ENCODE measurements at places on chromosomes 12 and 14.

DNA sequence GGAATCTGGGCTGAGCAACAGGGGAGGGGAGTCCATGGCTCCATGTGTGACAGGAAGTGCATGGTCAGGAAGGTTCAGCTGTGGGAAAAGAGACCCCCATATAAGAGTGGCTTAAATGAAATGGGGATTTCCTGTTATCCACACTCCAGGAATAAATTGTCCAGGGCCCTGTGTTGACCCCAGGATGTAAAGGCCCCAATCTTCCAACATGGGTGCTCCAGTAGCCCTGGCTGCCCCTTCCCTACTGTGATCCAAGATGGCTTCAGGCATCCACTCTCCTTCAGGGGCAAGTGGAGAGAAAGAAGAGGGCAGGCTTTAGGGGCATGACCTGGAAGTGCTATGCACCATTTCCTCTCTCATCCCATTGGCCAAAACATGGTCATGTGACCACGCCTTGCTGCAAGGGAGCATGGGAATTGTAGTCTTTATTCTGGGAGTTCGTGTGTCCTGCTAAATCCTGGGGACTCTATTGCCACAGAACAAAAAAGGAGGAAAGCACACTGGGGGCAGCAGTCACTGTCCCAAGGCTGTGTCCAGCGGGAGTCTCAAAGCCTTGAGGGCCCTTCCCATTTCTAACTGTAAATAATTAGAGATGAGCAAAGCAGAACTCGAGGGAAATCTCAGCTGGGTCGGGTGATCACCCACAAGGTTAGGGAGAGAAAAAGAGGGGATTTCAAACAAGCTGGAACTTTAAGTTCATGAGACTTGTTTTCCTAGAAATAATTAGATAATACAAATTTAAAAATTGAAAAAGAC lies 289.2 kb downstream of the ADGRD1 start:
- DNase-seq, result peak; percentile 52

- no peak for DNase-seq
These were observed 94.7 kb downstream of the ERGIC2 start for GRCh38 chr12:29286081-29286790.

- peak; percentile 61 for DNase-seq
These were observed at the start of gene SYNE3 for GRCh38 chr14:95516554-95517181. SYNE3 (minus strand) TSS chr14:95516650; CDS start chr14:95475821, 40,829 bp downstream.

GRCh38 chr12:65387396-65387795 lies 108.9 kb downstream of the MSRB3 start:
- DNase-seq, result no peak

GRCh38 chr12:115413626-115414025 lies 729.7 kb upstream of the TBX3 start:
- DNase-seq, result no peak

DNA sequence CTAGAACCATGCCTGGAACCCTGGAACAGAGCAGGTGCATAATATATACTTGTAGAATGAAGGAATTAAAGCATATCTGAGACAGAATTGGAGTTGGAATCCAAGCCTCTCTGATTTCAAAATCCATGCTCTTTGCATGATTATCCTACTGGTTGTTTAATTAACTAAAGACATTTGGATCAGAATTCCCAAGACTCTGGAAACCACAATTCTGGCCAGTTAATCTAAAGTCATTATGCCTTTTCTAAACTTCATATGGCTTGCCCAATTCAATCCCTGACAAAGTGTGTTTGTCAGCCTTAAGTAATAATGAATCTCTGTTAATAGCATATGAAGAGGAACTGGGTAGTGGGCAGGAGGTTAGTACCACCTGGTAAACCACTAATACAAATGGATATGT lies 422.6 kb downstream of the ATP23 start:
- no peak for DNase-seq

DNA sequence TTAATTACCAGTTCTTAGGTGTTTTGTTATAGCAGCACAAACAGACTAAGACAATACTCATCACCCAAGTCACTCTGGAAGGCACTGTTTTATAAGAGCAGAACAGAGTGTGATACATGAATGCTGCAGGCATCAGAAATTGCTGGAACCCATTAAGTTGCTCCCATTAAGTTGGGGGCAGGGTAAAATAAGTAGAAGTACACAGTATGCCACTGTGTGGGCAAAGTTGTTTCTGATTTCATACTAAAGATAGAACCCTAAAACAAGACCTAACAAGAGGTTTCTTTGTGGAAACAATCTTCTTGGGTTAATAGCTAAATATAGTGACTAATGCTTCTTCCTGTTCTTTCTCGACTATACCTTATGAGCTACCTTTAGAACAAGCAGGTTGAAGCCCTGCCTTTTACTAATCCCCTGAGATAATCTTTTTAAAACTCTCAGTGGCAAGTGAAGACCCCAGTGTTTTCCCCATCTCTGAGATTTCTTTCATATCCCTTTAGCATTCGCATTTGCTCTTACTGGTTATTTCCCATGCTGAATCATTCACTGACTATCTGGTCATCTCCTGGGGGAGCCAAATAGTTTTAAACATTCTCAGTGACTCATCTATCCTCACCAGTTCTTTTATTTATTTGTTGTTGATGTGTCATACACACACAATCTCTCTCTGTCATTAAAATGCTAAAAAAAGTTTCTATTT lies 52.3 kb downstream of the SOCS2 start:
- DNase-seq, result no peak

DNA sequence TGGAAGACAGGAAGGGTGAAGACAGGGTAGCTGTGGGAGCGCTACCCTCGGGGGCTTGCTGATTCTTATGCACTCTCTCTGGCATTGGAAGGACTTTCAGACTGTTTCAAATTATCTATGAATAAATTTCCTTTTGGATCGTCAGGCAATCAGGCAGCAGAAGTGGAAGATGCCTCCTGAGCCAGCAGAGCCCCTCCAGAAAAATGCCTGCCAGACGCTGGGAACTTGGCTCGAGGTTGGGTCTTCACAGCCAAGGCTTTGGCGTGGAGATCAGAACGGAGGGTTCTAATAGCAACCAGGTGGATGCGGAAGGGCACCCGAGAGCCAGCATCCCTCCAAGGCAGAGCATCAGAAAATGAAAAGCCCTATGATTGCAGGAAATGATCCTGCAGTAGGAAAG lies 119.2 kb upstream of the RFLNA start:
- DNase-seq, result no peak

GRCh38 chr14:65581799-65582198 lies 169.3 kb downstream of the FUT8 start:
- DNase-seq, result no peak

- DNase-seq, result no peak
These were observed 51.5 kb downstream of the EID3 start for GRCh38 chr12:104354868-104355570.

- DNase-seq, result peak; percentile 29
These were observed at the start of gene NEUROD4 for GRCh38 chr12:55019784-55020183. NEUROD4 (plus strand) TSS chr12:55019974; CDS start chr12:55026440, 6,466 bp downstream.

DNA sequence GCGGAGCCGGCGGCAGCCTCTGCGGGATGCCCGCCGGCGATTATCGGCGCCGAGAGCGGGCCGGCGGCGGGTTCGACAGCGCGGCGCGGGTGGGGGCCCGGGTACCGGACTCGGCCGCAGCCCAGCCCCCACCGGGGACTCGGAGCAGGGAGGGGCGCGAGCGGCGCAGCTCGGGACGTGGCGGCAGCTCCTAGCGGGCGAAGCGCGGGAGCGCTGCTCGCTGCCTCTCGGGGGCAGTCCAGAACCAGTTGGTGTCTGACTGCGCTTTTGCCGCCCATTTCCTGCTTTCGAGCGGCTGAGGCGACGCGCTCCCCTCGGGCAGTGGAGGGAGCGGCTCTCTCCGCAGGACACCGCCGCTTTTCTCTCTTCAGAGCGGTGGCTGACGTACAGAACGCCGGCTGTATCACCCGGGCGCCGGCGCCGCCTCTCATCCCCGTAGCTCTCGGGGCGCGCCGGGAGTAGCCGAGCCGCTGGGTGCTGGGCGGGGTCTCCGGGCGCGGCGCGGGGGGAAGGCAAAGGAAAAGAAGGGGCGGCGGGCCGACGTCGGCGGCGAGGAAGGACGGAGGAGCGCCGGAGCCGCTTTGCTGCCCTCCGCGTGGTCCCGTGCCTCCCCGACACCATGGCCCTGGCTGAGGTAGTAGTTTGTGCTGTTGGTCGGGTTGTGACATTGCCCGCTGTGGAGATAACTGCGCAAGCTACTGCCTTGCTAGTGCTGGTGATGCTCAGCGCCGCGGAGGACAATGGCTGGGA lies 136.6 kb downstream of the MON2 start:
- DNase-seq, result peak; percentile 83

DNA sequence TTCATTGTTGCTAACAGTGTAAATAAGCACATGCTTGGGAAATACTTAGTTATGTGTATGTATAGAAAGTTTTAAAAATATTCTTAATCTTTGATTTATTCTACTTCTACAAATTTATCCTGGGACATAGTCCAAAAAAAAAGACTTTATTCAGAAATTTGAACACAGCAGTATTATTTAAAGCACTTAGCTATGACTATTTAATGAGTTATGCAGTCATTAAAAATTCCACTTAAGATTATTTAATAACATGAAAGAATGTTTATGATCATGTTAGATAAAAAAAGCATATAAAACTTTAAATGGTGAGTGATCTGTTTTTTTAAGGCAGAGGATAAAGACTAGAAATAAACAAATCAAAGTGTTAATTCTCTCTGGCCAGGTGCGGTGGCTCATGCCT lies 78.3 kb downstream of the BAZ1A start:
- no peak for DNase-seq

DNA sequence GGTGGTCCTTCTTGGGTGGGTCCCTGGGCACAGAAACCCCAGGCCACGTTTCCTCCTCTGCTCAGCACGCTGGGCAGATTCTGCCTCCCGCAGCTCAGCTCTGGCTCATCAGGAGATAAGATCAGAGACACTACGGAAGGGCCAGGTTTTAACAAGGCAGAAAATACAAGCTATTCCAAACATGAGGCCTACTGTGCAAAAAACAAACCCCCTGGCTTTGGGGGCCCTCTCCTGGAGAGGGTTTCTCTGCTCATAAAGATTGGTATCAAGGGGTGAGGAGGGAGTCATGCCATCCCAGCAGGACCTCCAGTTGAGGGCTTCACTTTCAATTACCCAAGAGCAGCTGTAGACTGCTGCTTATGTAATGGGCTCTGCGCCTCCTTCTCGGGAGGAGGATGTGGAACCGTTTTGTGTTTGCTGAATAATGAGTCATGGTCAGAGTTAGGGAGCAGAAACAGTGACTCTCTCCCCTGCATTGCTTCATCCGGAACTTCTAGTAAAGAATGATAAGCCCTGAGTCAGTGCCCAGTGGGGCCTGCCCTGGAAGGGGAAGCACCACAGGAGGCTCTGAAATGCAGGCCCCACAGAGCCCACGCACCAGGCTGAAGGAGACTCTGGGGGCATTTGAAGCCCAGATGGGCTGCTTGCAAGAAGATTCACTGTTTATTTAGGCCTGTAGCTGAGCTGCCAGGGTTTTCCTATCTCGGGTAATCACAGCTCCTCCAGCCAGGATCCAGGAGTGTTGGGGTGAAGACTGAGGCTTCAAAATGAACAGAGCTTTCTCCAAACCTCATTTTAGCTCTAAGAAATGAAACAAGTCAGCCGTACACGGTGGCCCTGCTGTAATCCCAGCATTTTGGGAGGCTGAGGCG lies 79.3 kb downstream of the SSPN start:
- peak; percentile 74 for DNase-seq

DNA sequence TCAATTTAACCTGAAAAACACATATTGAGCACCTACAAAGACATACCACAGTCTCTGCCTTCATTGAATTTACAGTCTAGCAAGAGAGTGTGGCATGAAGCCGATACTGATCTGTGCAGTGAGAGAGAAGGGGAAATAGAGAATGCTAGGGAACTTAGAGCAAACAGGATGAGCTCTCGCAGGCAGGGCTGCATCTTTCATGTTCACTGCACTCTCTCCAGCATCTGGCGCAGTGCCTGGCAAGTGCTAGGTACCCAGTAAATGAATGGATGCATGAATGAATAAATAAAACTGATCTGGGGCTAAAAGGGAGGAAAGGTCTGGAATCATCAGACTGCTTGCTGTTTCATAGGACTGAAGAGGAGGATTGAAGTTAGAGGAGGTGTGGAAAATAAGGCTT lies 256.5 kb upstream of the NPAS3 start:
- no peak for DNase-seq

DNA sequence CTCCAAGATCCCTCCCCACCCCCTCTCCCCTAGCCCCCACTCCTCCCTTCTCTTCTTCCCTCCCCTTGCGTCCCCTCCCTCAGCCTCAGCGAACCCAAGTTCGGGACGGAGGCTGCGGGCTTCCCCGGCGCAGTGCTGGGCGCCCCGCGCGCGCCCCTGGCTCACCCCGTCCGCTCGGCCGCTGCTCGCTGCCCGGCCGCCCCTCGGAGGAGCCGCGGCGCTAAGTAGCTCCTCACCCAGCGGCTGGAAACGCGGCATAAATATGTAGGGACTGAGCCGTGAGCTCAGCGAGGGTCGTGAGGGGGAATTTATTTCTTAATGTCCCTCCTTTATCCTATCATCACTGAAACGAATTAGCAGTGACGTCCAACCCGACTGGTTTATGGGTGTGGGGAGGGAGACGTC lies at the start of gene NOS1:
TSS of gene NOS1 (minus strand) at position 280 of the 405 bp plus-strand sequence. CDS start 30,557 bp downstream, outside the sequence.
- no peak for DNase-seq

- no peak for DNase-seq
These were observed 423.7 kb downstream of the LRIG3 start for GRCh38 chr12:58496411-58497190.

DNA sequence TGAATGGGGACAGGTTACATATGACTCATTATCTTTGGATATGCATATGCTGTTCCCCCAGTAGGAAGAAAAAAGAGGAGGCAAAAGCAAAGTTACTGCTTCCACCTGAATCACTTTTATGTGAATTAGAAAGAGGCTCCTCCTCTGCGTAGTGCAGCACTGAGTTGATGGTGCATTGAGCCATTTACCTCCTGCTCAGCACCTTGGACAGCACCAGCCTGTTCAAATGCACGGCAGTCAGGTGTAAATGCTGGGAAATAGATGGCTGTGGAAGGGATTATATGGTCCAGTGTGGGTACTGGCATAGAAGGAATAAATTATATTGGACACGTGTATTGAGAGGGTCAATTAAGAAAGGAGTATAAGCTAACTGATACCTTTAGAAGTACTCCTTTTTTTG lies 541.9 kb upstream of the SEL1L start:
- peak; percentile 13 for DNase-seq

GRCh38 chr14:74519316-74520074 lies 25.9 kb downstream of the ISCA2 start:
- no peak for DNase-seq

- DNase-seq, result no peak
These were observed 269.5 kb downstream of the FBXL14 start for GRCh38 chr12:1324910-1325309.

DNA sequence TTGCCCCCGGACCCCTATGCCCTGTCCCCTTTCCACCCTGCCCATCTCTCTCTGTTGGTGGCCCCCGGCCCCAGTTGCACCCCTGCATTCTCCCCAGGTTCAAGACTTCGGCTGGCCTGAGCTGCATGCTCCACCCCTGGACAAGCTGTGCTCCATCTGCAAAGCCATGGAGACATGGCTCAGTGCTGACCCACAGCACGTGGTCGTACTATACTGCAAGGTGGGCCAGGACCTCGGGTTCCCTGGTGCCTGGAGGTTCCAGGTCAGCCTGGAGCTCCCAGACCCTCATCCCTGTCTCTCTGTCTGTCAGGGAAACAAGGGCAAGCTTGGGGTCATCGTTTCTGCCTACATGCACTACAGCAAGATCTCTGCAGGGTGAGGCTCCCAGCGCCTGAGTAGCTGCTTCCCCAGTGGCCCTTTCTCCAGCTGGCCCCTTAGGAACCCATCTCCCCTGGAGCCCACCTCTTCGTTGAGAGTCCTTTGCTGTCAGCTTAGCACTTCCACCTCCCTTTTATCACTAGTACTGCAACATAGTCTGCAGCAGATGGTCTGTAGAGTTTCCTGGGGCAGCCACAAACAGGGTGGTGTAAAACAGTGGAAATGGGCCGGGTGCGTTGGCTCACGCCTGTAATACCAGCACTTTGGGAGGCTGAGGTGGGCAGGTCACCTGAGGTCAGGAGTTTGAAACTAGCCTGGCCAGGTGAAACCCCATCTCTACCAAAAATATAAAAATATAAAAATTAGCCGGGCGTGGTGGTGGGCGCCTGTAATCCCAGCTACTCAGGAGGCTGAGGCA lies 5.8 kb downstream of the TNS2 start:
- no peak for DNase-seq

Data from activated CD4-positive, alpha-beta T cell treated with anti-CD3 and anti-CD28 coated beads for 48 hours (primary cell).